LHCN-M2 (cell line): ENCODE measurements at places on chromosomes 1 and 21. TPM values are rescaled to one million over a fixed set of nuclear protein-coding genes. Genes with fewer than 3 reads are reported as not detected.

GRCh38 chr1:84442256-84442655 is 36.8 kb upstream of the RPF1 start:
- DNase-seq: peak; percentile 85

GRCh38 chr1:170284951-170285350 is 139.2 kb downstream of the NTMT2 start:
- no peak for DNase-seq

Gene ANXA9
- not detected in 2 replicates for total RNA-seq

GRCh38 chr1:65681096-65681495 is 111.6 kb upstream of the PDE4B start:
- DNase-seq: peak; percentile 80

GRCh38 chr21:26116456-26117011 is 54.0 kb downstream of the APP start:
- DNase-seq: no peak

Gene RGSL1
- total RNA-seq: not detected in 2 replicates
